Daoy (cell line): ENCODE measurements at places on chromosomes 11 and 22. TPM values are rescaled to one million over a fixed set of nuclear protein-coding genes. Genes with fewer than 3 reads are reported as not detected.
A peak's percentile ranks its signal among the peaks of the same experiment; 100 is the strongest.

Gene MICALL1
- 22.2 and 33.6 TPM in 2 replicates for total RNA-seq

Gene SMTNL1
- not detected in 2 replicates for total RNA-seq

Gene CTTN
- 136 TPM in 2 replicates for total RNA-seq

Gene CCDC87
- 0.27 TPM in 1 of 2 replicates, not detected in the other for total RNA-seq

Gene LDHAL6A
- 0.11 TPM in 1 of 2 replicates, not detected in the other for total RNA-seq

- no peak for DNase-seq
Observed at GRCh38 chr22:40583053-40583741, 53.3 kb downstream of the MRTFA start.

GRCh38 chr22:42396621-42397331, 35.4 kb downstream of the NFAM1 start:
- DNase-seq = peak; percentile 30

- no peak for DNase-seq
Observed at GRCh38 chr22:46018859-46019258, 41.9 kb upstream of the WNT7B start.

GRCh38 chr22:31637891-31638618, 24.0 kb downstream of the PISD start:
- DNase-seq = peak; percentile 49

DNA sequence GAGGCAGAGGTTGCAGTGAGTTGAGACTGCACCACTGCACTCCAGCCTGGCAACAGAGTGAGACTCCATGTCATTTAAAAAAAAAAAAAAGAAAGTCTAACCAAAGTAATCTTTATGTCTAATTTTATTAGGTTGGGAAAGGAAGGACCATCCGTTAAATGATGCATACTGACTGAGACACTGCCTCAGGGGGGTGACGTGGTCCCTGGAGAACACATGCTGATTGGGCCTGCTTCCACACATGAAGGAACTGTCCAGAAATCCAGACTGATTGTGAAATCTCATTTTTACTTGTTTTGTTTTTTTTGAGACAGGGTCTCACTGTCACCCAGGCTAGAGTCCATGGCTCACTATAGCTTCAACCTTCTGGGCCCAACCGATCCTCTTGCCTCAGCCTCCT, 5.5 kb downstream of the SF3A1 start:
- no peak for DNase-seq

DNA sequence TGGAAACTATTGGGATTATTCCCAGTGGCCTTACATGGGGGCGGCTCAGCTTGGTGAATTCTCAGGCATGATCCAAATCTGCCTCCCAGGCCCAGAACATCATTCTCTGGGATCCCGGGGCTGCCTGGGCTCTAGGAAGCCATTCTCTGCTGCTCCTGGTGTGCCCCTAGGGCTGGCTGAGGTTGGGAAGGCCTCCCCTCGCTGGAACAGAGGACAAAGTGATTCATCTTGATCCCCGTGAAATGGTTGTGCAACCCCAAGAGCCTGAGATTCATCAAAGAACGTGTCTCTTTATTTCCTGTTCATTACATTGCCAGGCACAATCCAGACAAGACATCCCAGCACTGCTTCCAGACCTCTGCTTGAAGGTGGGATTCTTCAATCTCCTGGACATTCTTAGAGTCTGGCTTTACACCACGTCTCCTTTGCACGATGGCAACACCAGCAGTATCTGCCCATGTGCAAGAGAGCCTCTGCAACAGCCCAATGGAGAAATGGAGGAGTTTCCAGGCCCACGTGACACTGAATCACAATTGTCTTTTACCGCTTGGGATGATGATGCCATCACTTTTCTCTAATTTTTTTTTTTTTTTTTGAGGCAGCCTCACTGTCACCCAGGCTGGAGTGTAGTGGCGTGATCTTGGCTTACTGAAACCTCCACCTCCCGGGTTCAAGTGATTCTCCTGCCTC, 52.3 kb downstream of the TST start:
- DNase-seq = peak; percentile 13
